Naive B cell (primary cell): ENCODE measurements at places on chromosomes 13 and 19. TPM values are rescaled to one million over a fixed set of nuclear protein-coding genes. Genes with fewer than 3 reads are reported as not detected.

Gene CPB2
- polyA plus RNA-seq, result not detected

Gene ELSPBP1
- not detected for polyA plus RNA-seq

Gene CGB2
- not detected for polyA plus RNA-seq

Gene ZNF83
- 14.8 TPM for polyA plus RNA-seq

Gene SERPINE3
- polyA plus RNA-seq, result not detected

Gene PSG3
- not detected for polyA plus RNA-seq
